ENCODE measurements at places on chromosomes 5 and 9.

DNA sequence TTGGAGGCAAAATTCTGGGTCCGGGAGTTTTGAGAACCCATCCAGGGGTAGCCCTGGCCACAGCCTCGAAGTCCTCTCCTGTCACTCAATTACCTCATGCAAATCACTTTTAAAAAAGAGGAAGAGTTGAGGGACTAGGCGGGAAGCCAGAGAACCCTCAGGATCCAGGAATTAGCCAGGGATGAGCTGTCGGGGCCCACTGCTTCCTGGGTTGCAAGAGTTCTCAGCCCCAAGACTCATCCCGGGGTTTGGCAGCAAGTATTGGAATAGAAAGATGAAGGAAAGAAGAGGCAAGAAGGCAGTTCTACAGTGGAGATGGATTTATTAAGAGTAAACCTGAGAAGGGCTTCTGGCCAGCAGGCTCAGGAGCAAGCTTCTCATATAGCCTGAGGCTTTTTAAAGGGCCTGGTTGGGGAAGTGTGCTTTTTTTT, 25.6 kb downstream of the C9orf50 start:
- DNase-seq, result no peak

DNA sequence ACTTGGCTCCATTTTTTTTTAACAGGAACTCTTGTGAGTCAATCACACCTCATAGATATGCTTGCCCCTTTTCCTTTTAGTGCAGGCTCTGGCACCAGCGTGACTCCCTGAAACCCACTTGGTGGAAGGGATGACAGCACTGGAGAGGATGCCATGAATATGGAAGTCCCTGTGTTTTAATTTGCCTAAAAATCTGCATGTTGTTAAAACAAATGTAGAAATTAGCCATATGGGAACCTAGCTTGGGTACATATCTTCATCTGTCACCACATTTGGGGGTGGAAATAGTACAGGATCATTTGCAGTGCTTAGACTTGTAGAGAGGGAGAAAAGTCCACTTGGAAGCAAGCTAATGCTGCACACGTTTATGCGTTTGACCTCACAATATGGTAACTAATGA, 179.0 kb downstream of the EBF1 start:
- DNase-seq, result no peak

DNA sequence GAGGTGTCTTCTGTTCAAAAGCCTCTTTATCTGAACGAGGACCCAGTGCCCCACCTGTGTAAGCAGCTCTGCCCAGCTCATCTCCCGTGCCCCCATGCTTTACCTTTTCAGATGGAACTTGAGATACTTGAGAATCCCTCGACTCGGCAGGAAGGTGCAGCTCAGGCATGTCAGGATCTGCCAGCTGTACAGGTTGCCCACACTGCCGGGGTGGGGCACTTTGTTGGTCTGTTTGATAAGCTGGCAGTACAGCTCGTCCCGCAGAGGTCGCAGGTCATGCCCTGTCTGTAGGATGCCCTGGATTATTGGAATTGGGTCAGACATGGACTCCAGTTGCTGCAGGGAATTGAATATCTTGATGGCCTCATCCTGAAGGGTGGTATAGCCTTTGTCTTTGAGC, 58.0 kb upstream of the RETREG1 start:
- DNase-seq, result no peak

- no peak for DNase-seq
Observed at GRCh38 chr9:134879664-134880483, 736 bp upstream of the FCN2 start.

- DNase-seq, result no peak
Observed at GRCh38 chr9:114202849-114203248, 47.5 kb downstream of the COL27A1 start.
